ENCODE measurements at places on chromosomes 5 and 9. TPM values are rescaled to one million over a fixed set of nuclear protein-coding genes. Genes with fewer than 3 reads are reported as not detected.

DNA sequence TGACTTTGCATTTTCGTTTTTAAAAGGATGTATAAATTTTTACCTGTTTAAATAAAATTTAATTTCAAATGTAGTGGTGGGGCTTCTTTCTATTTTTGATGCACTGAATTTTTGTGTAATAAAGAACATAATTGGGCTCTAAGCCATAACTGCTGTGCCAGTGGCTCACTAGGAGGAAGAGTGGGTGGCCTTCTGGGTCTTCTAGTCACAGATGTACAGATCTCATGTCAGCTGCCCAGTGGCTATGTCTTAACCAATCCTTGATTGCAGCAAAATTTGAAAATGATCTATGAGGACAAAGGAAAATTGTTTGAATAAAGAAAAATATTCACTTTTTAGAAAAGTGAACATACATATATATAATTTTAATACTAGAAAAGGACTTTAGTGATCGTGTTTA, 5.4 kb downstream of the CTSL start:
- peaks cover 24% of the 10 kb centered on the region for H3K36me3 ChIP-seq
- H3K4me3 ChIP-seq = no peak overlapping the region
- no peak for DNase-seq
- H3K27ac ChIP-seq = no peak overlapping the region
- peaks cover 5% of the 10 kb centered on the region for H3K4me1 ChIP-seq

Gene SEC16A
- total RNA-seq = 90.6 TPM

- H3K4me3 ChIP-seq = no peak overlapping the region
- no peaks in the 10 kb centered on the region for H3K36me3 ChIP-seq
- H3K4me1 ChIP-seq = no peaks in the 10 kb centered on the region
- no peak overlapping the region for H3K27ac ChIP-seq
- H3K27me3 ChIP-seq = no peaks in the 10 kb centered on the region
- no peak for DNase-seq
Measured at GRCh38 chr5:91245074-91245452, 138.1 kb downstream of the ARRDC3 start.

Gene NEUROG1
- not detected for total RNA-seq

Gene SOHLH1
- not detected for total RNA-seq
